Caco-2 (cell line): ENCODE measurements at places on chromosomes 13 and 19.
A peak's percentile ranks its signal among the peaks of the same experiment; 100 is the strongest.

GRCh38 chr13:100502446-100502845, 86.1 kb downstream of the GGACT start:
- no peak for DNase-seq

GRCh38 chr13:98297051-98297450, 120.0 kb upstream of the RNF113B start:
- no peak for DNase-seq

DNA sequence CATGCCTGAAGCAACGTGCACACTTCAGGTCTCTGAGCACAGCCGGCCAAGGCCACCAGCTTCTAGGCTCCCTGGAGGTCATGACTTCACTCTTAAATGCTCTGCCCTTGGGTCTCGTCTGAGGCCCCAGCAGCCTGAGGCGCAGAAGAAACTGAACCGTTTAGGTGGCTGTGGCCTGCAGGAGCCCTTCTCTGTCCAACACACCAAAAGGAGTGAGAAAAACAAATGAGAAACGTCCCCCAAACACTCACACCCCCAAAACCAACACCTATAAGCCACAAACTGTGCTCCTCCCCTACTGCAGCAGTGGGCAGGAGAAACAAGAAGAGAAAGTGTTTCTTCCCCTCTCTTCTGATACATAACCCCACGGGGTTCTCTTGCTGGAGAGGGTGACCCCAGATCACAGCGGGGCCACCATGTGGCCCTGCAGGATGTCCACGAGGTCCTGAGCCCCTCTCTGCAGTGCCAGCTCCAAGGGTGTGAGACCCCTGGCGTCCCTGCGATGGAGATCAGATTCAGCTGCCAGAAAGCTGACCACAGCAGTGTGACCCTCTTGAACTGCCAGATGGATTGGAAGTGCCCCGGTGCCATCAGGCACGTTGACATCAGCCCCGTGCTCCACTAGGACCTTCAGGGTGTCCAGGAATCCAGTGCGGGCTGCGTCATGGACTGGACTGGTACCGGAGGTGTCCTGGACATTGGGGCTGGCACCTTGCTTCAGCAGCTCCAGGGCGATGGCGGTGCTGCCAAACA, 1.0 kb upstream of the KRI1 start:
- no peak for DNase-seq

GRCh38 chr19:48613852-48614435, 932 bp downstream of the FAM83E start:
- DNase-seq: no peak

GRCh38 chr19:47353307-47353712, 4.2 kb downstream of the DHX34 start:
- no peak for DNase-seq

DNA sequence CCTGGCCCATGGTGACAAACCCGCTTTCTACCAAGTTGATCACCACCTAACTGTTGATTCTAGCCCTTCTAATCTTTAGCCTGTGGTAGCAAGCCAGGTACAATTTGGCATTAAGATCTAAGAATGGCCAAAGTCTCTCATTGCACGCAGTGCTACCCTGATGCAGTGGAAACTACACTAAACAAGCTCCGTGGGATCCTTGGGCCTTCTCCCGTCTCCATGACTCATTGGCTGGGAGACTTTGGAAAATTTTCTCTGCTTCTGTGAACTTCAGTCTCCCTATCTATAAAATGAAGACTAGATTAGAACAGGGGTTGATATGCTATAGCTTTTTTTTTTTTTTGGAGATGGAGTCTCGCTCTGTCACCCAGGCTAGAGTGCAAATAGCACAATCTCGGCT, 223.0 kb downstream of the TSHZ3 start:
- no peak for DNase-seq

GRCh38 chr19:13689085-13689484, 75.2 kb upstream of the MRI1 start:
- peak; percentile 30 for DNase-seq

GRCh38 chr13:43196086-43196621, 172.8 kb downstream of the DNAJC15 start:
- DNase-seq: no peak

DNA sequence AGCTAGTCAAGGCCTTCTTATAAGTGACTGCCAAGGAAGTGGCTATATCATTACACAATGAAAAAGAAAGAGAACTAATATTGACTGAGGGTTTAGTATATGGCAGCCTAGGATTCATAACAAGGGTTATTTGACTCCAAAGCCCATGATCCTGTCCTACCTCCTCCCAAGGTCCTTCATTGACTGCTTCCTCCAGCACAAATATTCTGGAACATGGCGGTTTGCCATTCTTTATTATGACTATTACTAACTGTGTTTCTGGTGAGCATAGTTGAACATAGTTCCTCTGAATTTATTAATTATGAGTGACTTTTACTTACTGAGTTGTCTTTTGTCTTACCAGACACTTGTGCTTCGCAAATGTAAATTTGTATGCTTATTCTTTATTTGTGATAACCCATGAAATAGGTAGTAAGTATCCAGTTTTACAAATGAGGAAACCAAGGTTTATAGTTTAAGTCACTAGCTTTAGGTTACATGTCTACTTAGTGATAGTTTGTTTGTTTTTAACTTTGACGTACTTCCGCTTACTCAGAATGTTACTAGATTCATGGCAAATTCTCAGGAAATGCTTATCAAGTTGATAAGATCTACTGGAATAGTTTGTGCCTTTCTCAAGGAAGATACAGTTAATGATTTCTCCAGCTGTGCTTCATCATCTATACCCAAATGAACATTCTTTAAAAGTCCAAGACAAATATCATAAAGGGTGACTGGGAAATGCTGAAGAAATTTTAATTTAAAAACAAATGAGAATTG, 15.5 kb upstream of the DCLK1 start:
- no peak for DNase-seq

- no peak for DNase-seq
Observed at GRCh38 chr13:36763126-36763722, 55.8 kb upstream of the RFXAP start.

GRCh38 chr13:49649244-49649962, 21.1 kb downstream of the ARL11 start:
- no peak for DNase-seq

DNA sequence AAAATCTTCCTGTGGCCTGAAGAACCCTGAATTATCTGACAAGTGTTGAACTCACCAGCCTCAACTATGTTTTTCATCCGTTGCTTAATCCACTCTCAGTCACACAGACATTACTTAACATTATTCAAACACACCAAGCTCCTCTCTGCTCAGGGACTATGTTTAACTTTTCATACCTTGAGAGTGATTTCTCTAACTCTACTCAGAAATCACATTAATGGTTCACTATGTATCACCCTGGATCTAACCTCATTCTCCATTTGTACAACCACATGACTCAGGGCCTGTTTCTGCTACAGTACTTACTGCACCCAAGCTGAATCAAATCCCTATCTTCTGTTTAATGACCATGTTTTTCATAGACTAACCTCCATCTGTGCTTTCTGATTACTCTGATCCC, 553.7 kb upstream of the PRR20A start:
- DNase-seq: no peak

DNA sequence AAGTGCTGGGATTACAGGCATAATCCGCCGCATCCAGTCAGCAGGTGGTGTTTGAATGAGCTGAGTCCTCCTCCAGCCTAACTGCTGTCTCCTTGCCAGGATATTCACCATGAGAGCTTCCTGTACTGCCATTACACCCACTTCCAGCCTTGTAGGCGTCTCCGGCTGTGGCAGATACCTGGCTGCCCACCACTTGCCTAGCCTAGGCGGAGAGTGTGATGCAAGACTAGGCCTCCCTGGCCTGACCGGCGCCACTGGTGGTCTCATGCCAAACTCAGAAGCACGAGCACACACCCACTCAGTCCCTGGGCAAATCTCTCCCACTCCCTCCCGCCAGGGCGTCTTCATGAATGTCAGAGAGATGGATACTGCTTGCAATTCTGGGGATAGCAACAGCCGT, 16.6 kb downstream of the IL12RB1 start:
- no peak for DNase-seq

DNA sequence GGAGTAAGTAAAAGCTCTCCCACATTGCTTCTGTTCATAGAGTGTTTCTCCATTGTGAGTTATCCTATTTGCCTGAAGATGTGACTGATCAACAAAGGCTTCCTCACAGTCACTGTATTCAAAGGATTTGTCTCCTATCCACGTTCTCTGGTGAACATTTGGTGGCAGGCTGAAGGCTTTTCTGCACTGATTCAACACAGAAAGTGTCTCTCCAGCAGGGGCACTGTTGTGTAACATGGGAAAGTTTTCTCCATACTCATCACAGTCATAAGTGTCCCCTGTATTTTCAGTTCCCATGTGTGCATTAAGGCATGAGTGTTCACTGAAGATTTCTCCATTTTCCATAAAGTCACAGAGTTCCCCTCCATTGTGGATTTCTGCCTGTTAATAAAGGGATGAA, 17.6 kb downstream of the ZNF121 start:
- no peak for DNase-seq

DNA sequence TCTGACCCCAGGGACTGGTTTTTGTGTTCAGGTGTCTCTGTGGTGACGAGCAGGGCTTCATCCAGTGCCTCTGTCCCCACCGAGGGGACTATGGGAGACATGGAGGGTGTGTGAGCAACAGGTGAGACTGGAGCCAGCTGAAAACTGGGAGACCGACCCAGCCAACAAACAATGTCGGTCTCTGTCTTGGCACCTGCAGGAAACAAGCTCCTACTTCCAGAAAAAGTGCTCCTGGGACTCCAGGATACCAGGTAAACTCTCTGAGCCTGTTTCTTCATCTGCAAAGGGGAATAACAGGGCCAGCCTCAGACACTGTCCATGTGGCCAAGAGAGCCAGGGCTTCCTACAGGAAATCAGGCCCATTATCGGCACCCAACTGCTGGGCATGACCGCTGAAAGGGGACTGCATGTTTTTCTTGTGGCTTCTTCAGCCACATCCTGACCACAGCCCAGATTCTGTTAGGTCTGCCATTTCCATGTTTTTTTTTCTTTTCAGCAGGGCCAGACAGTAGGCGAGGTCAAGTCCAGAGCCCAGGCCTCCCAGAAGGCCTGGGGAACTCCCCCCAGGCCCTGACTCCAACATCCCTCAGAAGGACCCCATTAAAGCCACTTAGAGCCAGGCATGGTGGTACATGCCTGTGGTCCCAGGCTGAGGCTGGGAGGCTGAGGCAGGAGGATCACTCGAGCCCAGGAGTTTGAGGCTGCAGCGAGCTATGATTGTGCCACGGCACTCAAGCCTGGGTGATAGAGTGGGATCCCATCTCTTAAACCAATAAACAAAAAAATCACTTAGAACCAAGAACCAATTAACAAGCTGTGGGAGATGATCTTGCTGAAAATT, 836 bp upstream of the BST2 start:
- no peak for DNase-seq

DNA sequence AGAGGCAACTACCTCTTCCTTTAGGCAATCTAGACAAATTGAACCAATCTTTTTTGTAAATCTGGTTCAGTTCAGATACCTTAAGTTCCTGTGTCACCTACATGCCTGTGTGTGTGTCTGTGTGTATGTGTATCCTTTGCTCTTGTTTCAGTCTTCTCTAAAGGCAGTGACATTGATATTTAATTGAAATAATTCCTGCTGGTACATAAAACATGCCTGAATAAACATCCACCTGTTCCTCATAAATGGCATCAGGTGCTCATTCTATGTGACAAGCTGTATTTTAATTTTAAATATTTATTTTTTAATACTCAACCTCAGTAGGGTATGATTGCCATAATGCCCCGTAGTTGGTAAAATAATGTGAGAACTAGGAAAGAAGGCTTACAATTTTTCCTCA, 1606.4 kb upstream of the PRR20A start:
- DNase-seq: no peak

DNA sequence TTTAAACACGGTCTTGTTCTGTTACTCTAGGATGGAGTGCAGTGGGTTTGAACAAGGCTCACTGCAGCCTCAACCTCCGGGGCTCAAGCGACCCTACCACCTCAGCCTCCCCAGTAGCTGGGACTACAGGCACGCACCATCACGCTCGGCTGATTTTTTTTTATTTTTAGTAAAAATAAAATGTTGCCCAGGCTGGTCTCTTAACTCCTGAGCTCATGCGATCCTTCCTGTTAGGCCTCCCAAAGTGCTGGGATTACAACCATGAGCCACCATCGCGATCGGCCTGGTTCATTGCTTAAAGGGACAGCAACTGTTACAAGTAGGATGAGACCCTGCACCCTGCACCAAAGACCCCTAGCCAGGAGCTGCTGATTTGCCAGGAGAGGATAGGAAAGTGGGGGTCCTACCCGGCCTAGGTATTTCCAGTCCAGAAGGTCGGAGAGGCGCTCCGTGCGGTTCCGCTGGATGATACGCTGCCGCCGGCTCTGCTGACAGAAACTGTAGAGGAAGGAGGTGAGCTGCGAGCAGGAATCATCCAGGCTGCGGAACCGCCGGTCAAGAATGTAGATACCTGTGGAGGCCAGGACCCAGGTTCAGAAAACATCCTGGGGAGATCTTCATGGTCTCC, 5.1 kb downstream of the FTL start:
- no peak for DNase-seq

DNA sequence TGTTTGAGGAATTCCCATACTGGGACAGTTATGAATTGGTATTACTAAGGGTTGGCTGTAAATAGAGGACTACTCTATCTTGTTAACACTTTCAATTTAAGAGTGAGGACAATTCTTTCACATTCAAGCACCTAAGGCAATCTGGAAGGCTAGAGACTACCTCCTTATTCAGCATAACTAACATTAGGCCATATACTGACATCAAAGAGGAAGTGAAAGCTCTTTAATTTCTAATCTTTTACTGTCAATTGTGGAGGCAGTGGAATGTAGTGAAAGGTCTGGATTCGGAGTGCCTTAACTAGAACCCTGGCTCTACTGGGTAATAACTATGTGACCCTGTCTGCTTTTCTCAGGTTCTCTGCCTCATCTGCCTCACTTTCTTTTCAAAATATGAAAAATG, 134.0 kb downstream of the UFM1 start:
- DNase-seq: no peak

GRCh38 chr13:36431204-36432105, 840 bp upstream of the CCNA1 start:
- DNase-seq: no peak

DNA sequence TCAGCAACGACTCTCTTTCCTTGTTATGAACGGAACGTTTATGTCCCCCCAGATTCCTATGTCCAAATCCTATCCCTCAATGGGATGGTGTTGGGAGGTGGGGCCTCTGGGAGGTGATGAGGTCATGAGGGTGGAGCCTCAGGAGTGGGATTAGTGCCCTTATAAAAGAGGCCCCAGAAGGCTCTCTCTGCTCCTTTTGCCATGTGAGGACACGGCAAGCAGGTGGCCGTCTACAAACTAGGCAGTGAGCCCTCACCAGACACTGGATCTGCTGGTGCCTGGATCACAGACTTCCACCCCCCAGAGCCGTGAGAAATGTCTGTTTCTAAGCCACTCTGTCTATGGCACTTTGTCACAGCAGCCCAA, 53.2 kb downstream of the EPS15L1 start:
- no peak for DNase-seq

- no peak for DNase-seq
Observed at GRCh38 chr13:31945202-31945961, 86.2 kb upstream of the FRY start.

DNA sequence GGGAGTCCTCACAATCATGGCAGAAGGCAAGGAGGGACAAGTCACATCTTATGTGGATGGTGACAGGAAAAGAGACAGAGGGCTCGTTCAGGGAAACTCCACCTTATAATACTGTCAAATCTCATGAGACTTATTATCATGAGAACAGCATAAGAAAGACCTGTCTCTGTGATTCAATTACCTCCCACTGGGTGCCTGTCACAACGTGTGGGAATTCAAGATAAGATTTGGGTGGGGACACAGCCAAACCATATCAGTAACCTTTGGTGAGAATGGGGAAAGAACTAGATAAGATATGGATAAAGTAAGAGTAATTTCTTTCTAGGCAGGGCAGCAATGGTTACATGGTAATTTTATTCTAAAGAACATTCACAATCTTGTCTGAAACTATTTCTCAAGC, 344.9 kb upstream of the KLF12 start:
- DNase-seq: no peak
